CD4-positive, alpha-beta T cell treated with Interleukin-4 for 1 hour (primary cell): ENCODE measurements at places on chromosomes 3 and 15.

DNA sequence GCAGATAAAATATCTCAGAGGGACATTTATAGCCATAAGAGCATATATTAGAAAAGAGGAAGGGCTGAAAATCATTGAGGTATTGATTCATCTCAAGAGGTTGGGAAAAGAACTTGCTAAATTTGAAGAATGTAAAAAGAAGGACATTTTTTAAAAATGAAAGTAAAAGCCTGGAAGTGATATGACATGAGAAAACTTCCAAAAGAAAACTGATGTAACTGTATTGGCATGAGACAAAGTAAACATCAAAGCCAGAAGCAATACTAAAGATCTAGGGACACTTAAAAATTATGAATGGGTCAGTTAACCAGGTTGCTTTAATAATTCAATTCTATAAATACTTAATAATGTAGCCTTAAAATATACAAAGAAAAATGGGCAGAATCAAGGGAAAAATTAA lies 31.9 kb downstream of the CEP63 start:
- no peak for DNase-seq

DNA sequence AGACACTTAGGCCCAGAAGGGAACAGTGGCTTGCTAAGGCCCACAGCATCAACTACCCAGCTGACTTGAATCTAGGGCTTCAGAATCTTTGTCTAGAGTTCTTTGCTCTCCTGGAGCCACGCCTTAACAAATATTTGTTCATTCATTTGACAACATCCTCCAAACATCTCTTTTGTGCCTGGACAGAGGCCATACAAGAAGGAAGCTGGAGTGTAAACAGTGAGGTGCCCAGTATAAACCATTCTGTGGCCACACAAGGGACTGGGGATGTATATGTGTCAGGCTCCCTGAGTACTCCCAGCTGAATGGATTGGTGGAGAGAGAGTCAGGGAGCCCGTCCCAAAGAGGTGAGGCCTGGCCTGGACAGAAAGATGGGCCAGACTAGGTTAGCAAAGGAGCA lies 3.4 kb downstream of the CIB2 start:
- DNase-seq: no peak

DNA sequence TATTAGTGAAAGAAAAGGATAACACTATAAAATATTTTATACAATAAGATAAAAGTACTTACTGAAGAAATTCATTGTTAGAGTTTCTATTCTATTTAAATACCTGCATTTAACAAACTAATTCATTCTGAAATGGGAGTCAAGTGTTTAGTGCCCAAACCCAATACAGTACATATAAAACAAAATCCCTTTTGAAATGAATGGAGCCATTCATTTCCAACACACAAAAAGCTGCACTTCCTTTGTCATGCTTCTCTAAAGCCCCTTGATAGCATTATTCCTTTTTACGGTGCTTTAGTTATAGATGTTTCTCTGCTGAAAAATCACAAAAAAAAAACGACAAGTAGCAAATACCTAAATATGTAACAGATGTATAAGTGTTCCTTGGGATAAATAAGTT lies 596.3 kb downstream of the ZIC1 start:
- no peak for DNase-seq

DNA sequence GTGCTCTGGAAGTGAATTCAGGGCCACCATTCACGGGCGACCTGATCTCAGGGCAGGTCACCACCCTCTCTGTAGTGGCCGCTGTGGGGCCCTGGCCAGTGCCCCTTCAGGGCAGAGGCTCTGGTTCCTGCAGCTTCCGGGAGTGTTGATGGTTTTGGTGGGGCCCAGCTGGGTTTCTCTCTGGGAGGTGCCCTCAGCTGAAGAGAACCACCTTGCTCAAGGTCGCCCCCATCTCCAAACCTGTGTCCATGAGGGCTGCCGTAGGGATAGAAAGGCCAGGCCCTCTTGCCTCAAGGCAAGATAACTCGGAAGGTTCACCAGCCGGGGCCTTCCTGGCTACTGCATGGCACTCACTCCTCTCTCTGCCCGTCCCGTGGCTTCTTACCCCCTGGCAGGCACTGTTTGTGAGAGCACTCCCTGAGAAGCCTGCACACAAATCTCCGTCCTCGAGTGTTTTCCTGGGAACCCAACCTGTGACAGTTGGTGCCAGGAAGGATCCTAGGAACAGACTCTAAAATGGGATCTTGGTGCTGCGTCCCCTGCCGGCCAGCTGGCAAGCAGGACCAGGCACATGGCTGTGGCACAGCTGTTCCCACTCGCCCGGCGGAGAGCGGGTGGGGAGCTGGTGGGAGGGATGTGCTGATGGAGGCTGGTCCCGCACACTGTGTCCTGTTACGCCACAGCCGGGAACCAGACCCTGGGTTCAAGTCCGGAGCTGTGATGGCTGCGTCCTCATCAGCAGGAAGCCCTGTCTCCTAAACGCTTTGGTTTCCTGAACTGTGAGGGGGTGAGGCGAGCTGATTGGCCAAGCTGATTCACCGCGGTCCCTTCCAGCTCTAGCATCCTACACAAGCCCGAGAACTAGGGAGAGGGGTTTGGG lies 23.2 kb upstream of the PIGZ start:
- no peak for DNase-seq

DNA sequence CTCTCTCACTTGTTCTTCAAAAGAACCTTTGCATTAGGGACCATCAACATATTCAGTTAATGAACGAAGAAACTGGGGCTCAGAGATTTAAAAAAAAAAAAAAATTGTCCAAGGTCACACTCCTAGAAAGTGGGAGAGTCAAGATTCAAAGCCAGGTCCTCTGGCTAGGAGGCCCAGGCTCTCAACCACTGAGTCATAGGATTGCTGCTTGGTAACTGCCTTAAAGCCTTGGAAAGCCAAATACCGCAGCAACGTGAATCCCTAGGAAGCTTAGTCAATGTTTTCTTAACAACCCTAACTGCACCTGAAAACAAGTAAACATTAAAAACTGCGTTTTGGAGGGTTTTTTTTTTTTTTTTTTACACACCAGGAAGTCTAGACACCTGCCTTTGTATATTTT lies 156.8 kb downstream of the WNT5A start:
- no peak for DNase-seq
